ENCODE measurements at places on chromosomes 5 and 9. TPM values are rescaled to one million over a fixed set of nuclear protein-coding genes. Genes with fewer than 3 reads are reported as not detected.

Gene AQP7
- not detected for total RNA-seq

Gene MARVELD2
- total RNA-seq, result 1.9 TPM

DNA sequence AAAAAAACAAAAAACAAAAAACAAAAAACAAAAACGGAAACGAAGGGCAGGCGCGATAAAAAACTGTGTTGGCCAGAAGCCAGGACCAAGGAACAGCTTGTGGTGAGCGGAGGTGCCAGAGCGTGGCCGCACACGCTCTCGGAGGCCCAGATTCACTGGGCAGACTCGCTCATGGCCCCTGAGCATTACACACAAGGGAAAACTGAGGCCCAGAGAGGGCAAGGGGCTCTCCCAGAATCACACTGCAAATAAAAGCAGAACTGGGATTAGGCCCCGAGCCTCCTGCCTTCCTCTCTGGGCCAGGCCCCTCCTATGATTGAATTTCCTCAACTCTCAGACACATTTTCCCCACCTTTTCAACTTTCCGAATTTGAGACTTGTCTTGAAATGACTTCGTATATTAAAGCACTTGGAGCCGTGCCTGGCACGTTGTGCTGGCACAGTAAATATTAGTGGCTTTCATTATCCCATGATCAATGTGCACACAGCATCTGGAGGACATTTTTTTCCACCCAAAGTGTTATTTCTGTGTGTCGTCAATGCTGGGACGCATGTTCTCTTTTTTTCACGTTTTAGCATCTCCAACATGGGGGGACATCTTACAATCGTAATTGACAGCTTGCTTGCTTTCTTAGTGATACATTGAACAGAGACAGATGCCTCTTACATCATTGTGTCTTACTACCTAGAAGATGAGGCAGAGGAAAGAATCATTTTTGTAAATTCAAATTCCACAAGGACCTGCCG lies 7.4 kb downstream of the FIBCD1 start:
- no peak for DNase-seq

GRCh38 chr5:1545805-1546355 lies 22.1 kb upstream of the LPCAT1 start:
- DNase-seq, result no peak

GRCh38 chr9:83422527-83422926 lies 115.7 kb downstream of the FRMD3 start:
- no peak for DNase-seq

- DNase-seq, result no peak
Measured at GRCh38 chr9:76901801-76902200, 4.1 kb downstream of the PRUNE2 start.

- no peak for DNase-seq
Measured at GRCh38 chr5:64166201-64166959, 737 bp downstream of the RNF180 start.

DNA sequence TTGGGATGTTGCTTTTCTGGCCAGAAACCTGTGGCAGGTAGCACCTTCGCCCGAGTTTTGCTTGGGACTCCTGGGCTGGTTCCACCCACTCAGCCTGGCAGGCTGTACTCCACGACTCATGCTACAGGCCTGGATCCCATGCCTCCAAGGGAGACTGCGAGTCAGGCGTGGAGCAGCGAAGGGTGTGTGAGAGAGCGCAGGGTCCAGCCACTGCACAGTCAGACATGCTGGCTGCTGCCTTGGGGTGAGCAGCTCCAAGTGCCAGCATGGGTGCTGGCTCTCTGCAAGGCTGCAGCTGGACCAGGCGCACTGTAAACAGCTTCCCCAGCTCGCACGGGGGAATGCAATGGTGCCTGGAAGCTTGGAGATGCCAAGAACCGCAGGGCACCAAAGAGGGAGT lies 249.6 kb upstream of the EDIL3 start:
- no peak for DNase-seq

GRCh38 chr5:149355688-149356087 lies 2.2 kb upstream of the PCYOX1L start:
- no peak for DNase-seq

- no peak for DNase-seq
Measured at GRCh38 chr9:101365181-101365580, 19.6 kb downstream of the BAAT start.

DNA sequence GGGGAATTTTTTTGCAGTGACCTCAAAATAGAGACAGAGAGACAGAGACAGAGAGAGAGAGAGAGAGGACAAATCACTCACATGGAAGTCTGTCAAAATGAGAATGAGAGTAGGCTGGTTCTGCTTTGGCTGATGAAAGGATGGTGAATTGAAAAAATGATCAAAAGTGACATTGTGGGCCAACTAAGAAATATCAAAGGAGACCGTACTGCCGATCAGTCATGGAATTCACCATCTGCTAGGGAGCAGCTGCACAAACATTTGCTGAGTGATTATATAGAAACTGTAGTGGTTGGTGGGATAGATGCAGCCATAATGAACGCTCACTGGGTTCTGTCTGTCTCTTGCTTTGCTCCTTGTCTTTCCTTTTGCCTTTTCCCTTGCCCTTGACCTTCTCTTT lies 476.6 kb upstream of the SGCD start:
- no peak for DNase-seq
